IMR-90 (cell line): ENCODE measurements at places on chromosomes 3 and 15. TPM values are rescaled to one million over a fixed set of nuclear protein-coding genes. Genes with fewer than 3 reads are reported as not detected.

Gene ADAM10
- total RNA-seq: 185 and 217 TPM in 2 replicates

Gene DLL4
- 1.7 and 1.8 TPM in 2 replicates for total RNA-seq

Gene TIPARP
- 70.8 and 76.4 TPM in 2 replicates for total RNA-seq

Gene MAP6D1
- total RNA-seq: 1.9 and 2.7 TPM in 2 replicates

Gene C3orf70
- 1.8 and 2.8 TPM in 2 replicates for total RNA-seq

Gene CELSR3
- 0.18 and 0.28 TPM in 2 replicates for total RNA-seq

Gene SMARCC1
- total RNA-seq: 39.6 and 51.4 TPM in 2 replicates

Gene GABRB3
- 0.54 and 0.56 TPM in 2 replicates for total RNA-seq

- DNase-seq: peak; percentile 5
Observed at GRCh38 chr3:180253283-180253682, 216.5 kb upstream of the PEX5L start.

DNA sequence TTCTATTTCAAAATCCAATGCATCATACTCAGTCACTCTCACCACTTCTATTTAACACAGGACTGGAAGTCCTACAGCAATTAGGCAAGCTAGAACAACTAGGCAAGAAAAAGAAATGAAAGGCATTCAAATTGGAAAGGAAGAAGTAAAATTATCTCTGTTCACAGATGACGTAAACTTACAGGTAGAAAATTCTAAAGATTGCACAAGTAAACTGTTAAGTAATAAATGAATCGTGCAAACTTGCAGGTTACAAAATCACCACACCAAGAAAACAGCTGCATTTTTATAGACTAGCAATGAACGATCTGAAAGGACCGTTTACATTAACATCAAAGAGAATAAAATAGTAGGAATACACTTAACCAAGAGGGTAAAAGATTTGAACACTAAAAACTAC is 36.2 kb downstream of the CHST2 start:
- DNase-seq: no peak

DNA sequence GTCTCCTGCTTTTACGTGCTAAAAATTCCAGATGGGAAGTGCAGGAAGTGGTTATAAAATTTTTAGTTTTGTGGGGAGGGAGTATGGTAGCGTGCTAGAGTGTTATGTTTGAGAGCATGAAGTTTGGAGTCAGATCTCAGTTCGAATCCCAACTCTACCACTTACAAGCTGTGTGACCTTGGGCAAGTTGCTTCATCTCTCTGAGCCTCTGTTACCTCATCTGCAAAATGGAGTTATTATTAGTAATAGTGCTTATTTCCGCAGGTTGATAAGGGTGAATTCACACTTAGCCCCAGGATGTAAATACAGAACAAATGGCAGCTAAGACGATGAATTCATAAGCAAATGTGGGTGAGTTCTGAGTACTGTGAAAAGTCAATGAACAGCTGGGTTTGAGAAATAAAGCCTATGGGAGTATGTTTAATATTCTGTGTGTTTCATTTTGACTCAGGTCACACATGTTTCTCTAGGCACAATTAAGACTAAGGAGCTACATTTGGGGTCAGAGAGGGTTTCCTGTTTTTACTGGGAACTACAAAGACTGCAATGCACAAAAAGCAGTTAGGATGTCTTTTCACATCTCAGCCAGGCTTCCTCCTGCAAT is 73.1 kb upstream of the FEZF2 start:
- no peak for DNase-seq

DNA sequence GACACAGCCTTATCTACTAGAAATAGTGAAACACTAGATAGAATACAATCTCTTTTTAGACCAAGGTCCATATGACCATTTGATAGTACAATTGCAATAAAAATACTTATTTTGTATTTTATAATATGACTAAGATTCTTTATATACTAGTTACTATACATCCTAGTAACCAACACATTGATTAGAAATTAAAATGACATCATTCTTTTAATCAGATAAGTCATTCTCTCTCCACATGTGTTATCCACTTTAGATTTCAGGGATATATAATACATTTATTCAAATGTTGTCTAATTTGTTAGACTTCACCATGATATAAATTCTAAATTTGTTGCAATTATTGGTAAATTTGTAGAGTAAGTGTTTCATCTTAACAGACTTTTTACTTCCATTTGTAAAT is 276.2 kb upstream of the DPH6 start:
- no peak for DNase-seq

- no peak for DNase-seq
Observed at GRCh38 chr3:51971350-51971749, 2.5 kb downstream of the ABHD14B start.

GRCh38 chr3:124851136-124851535 is 36.0 kb downstream of the ITGB5 start:
- DNase-seq: no peak

DNA sequence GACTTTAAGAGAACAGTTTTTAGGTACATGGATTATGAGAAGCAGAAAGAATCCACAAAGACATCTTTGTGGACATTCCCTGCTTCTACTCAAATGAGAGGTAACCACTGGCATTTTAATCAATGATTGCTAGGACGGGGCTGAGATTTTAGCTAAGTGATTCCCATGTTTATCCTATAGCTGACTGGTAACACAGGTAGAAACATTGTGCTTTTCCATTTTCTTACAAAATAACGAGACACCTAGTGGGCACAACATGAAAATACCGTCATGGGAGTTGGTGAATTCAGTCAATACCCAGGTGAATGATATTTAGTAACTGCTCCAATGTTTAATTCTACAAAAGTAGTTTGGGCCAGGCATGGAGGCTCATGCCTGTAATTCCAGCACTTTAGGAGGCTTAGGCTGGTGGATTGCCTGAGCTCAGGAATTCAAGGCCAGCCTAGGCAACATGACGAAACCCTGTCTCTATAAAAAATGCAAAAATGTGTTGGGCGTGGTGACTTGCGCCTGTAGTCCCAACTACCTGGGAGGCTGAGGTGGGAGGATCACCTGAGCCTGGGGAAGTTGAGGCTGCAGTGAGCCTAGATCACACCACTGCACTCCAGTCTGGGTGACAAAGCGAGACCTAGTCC is 37.2 kb upstream of the DENND4A start:
- DNase-seq: peak; percentile 22

- DNase-seq: no peak
Observed at GRCh38 chr3:9195390-9195789, 54.1 kb downstream of the SRGAP3 start.

GRCh38 chr3:111738238-111738637 is 120.8 kb upstream of the PHLDB2 start:
- DNase-seq: no peak

GRCh38 chr3:188950832-188951489 is 220.8 kb upstream of the TPRG1 start:
- DNase-seq: peak; percentile 99

DNA sequence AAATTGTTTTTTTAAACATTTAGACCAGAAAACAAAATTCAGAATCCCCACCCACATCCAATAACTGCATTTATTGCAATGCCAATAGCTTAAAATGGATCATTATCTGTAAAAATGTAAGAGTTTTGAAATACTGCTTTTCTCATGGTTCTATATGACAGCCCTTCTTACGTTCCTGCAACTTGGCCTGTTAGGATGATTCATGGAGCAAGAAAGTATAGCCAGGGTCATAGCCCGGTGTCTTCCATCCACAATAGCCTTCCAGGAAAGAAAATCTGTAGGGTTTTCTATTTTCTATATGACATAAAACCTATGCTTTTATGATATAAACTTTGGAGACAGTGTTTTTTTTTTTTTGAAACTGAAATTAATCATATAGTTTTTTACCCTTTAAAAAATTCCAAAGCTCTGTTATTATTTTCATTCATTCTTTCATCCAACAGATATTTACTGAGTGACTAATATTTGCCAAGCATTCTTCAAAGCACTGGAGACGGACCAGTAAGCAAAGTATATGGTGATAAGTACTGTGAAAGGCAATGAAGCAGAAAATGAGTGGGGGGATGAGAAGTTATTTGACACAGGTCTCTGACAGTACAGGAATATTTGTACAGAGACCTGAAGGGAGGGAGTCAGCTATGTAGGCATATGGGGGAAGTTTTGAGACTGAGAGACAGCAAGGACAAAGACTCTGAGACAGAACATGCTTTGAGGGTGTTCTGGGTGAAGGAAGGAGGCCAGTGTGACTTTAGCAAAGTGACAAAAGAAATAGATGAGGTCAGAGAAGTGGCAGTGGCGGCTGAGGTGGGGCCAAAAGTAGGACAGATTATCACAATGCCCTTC is 29.0 kb upstream of the SLC2A2 start:
- peak; percentile 56 for DNase-seq

- no peak for DNase-seq
Observed at GRCh38 chr15:66715720-66716655, 14.0 kb downstream of the SMAD6 start.
